ENCODE measurements at places on chromosomes 7 and 10. TPM values are rescaled to one million over a fixed set of nuclear protein-coding genes. Genes with fewer than 3 reads are reported as not detected.

The HPS1 gene
- total RNA-seq = 48.2 TPM

The VGF gene
- total RNA-seq = 0.16 TPM

- no peak for DNase-seq
- H3K27me3 ChIP-seq = no peaks in the 10 kb centered on the region
- peak overlapping the region; percentile 85 for H3K27ac ChIP-seq
These were observed 311.3 kb upstream of the ZMIZ1 start for GRCh38 chr10:78757344-78757925.

DNA sequence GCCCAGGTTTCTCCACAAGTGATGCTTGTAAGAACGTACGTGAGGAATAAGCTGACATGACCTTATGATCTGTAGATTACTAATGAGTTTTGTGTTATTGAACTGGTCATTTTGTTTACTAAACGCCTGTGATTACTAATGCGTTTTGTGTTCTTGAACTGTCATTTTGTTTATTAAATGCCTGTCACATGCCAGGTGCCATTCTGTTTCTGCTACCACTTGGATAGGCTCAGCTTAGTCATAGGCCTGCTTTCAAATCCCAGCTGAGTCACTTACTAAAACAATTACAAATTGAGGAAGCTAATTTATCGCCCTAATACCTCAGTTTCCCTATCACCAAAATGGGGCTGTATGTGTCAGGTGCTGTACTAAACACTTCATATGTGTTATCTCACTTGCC, 4.7 kb upstream of the HGF start:
- H3K27me3 ChIP-seq = no peaks in the 10 kb centered on the region
- no peak overlapping the region for H3K4me3 ChIP-seq
- DNase-seq = no peak
- H3K27ac ChIP-seq = no peak overlapping the region
- H3K4me1 ChIP-seq = no peaks in the 10 kb centered on the region

- H3K27me3 ChIP-seq = no peaks in the 10 kb centered on the region
- no peaks in the 10 kb centered on the region for H3K36me3 ChIP-seq
- H3K27ac ChIP-seq = no peak overlapping the region
- H3K4me3 ChIP-seq = no peak overlapping the region
- H3K4me1 ChIP-seq = no peaks in the 10 kb centered on the region
These were observed 21.6 kb downstream of the LIPJ start for GRCh38 chr10:88608052-88608732.

GRCh38 chr10:89217057-89217990, 10.2 kb upstream of the CH25H start:
- DNase-seq = no peak
- H3K27ac ChIP-seq = peak overlapping the region; percentile 0
- no peaks in the 10 kb centered on the region for H3K27me3 ChIP-seq
- H3K36me3 ChIP-seq = no peaks in the 10 kb centered on the region
- H3K4me1 ChIP-seq = no peaks in the 10 kb centered on the region

DNA sequence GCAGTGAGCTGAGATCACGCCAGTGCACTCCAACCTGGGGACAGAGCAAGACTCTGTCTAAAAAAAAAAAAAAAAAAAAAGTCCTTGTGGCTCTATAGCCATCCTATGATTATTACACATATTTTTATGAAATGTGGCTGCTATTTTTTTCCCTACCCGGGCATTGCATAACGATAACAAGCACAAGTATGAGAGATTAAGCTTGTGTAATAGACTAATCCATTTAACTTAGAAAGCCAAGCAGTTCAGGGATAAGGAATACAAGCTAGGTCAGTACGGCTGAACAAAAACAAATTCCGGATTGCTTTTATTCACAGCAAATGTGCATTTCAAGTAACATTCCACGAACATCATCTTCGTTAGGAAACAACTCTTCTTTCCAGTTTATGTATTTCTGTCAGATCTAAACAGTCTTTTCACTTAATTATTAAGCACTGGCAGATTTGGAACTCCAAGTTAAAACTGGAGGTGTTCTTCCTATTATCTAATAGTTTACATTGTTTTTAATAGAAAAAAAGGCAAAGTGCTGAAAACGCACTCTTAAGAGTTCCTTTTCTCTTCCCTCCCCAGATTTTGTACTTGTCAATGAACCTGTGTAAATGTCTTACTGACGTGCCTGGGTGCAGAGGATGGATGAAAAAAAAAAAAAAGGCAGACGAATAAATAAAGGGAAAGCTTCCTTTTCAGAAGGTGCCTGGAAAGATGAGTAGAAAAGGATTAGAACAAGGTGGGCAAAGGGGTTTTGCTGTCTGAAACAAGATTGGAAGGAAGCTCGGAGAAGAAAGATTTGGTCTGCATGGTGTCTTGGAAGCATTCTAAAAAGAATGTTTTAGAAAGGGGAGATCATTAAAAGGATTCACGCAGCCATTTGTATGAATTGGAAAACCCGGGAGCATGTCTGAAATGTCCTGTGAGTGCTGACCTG, 81.1 kb downstream of the PRTFDC1 start:
- no peaks in the 10 kb centered on the region for H3K4me1 ChIP-seq
- H3K27me3 ChIP-seq = no peaks in the 10 kb centered on the region
- no peak overlapping the region for H3K4me3 ChIP-seq
- H3K27ac ChIP-seq = no peak overlapping the region

- no peaks in the 10 kb centered on the region for H3K36me3 ChIP-seq
- no peak overlapping the region for H3K27ac ChIP-seq
- no peak overlapping the region for H3K4me3 ChIP-seq
- H3K27me3 ChIP-seq = no peaks in the 10 kb centered on the region
These were observed 60.2 kb upstream of the PODXL start for GRCh38 chr7:131616487-131617200.

- no peak for DNase-seq
- peak overlapping the region; percentile 78 for H3K27ac ChIP-seq
- no peaks in the 10 kb centered on the region for H3K27me3 ChIP-seq
- peaks cover 14% of the 10 kb centered on the region for H3K4me1 ChIP-seq
- H3K36me3 ChIP-seq = no peaks in the 10 kb centered on the region
- no peak overlapping the region for H3K4me3 ChIP-seq
These were observed 45.9 kb downstream of the SVIL start for GRCh38 chr10:29588629-29589421.

DNA sequence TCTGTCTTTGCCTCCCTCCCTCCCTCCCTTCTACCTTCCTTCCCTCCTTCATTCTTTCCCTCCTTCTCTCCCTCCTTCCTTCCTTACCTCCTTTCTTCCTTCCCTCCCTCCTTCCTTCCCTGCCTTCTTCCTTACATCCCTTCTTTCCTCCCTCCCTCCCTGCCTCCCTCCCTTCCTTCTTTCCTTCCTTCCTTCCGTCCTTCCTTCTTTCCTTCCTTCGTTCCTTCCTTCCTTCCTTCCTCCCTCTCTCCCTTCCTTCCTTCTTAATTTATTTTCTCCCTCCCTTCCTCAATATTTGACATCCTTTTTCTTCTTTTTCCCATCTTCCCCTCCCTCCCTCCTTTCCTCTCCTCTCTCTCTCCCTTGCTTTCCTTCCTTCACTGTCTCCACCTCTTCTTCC, 301.8 kb downstream of the GATA3 start:
- H3K36me3 ChIP-seq = no peaks in the 10 kb centered on the region
- H3K27me3 ChIP-seq = no peaks in the 10 kb centered on the region
- no peak for DNase-seq
- no peaks in the 10 kb centered on the region for H3K4me1 ChIP-seq
- H3K4me3 ChIP-seq = no peak overlapping the region
